ENCODE measurements at places on chromosomes 6 and 20.
A peak's percentile ranks its signal among the peaks of the same experiment; 100 is the strongest.

DNA sequence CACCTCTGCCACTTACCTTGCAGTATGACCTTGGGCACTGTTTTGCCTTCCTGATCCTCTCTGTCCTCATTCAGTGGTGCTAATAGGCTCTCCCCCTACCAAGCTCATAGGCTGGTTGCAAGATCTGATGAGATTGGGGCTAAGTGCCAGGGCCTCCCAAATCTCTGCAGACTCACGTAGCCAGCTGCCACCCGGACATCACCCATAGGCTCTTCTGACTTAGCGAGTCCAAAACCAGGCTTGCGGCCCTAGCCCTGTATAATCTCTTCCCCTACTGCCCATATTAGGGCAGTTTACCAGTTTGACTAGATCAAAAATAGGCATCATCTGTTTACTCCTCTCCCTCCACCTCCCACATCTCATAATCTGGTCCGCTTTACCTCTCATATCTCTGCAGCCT is 54.2 kb upstream of the VSTM2L start:
- H3K27me3 ChIP-seq, result no peaks in the 10 kb centered on the region
- H3K4me3 ChIP-seq, result no peak overlapping the region
- no peak overlapping the region for H3K27ac ChIP-seq
- H3K36me3 ChIP-seq, result no peaks in the 10 kb centered on the region
- peaks cover 9% of the 10 kb centered on the region for H3K4me1 ChIP-seq

- H3K4me1 ChIP-seq, result no peaks in the 10 kb centered on the region
- no peak overlapping the region for H3K27ac ChIP-seq
- no peaks in the 10 kb centered on the region for H3K36me3 ChIP-seq
- no peaks in the 10 kb centered on the region for H3K27me3 ChIP-seq
Observed at GRCh38 chr6:128186729-128187128, 285.9 kb upstream of the THEMIS start.

- no peaks in the 10 kb centered on the region for H3K36me3 ChIP-seq
- peak overlapping the region; percentile 82 for H3K27ac ChIP-seq
- peak; percentile 62 for DNase-seq
- peaks cover 7% of the 10 kb centered on the region for H3K27me3 ChIP-seq
- peaks cover 11% of the 10 kb centered on the region for H3K4me1 ChIP-seq
- H3K4me3 ChIP-seq, result peak overlapping the region; percentile 91
Observed at GRCh38 chr20:62795023-62795761, 1.1 kb upstream of the MRGBP start.

DNA sequence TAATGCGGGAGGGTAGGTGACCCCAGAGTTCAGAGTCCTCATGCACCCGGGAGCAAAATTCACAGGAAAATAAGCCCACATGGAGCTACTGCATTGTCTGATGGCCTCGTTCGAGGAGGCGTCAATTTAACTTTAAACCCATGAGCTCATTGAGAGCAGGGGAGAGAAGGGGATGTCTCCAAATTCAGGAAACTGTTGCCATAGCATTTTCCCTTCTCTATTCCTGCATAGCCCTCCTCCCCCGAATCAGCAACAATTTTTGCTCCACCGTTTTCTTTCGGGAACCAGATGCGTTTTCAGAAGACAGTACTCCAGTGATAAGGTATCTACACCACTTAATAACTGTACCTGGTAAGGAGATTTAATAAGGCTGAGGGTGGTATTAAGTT is 324 bp upstream of the LAMP5 start:
- peak overlapping the region; percentile 83 for H3K27ac ChIP-seq
- H3K4me3 ChIP-seq, result peak overlapping the region; percentile 90
- no peaks in the 10 kb centered on the region for H3K27me3 ChIP-seq
- H3K36me3 ChIP-seq, result 0 out of 2 replicates have a peak, but pooled peaks cover 6% of the 10 kb centered on the region

DNA sequence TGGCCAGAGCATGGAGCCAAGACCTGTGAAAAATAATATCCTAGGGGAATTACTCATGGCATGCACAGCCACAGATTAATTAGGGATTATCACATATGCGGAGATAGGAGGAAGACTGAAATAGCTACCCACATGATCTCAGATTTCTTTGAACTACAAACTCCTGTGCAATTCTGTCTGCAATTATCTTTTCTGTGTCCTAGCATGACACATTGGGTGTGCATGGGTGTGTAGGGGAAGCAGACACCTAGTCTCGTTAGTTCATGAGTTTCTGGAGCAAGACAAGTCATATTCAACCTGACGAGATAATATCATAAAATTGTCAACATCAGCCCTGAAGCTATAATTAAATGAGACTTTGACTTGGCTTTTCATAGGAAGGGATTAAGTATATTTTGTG is 3.6 kb upstream of the SLC17A4 start:
- no peaks in the 10 kb centered on the region for H3K4me1 ChIP-seq
- no peak overlapping the region for H3K4me3 ChIP-seq
- no peaks in the 10 kb centered on the region for H3K36me3 ChIP-seq

Data from MM.1S (cell line).